T-helper 17 cell (primary cell): ENCODE measurements at places on chromosomes 3 and 15.
A peak's percentile ranks its signal among the peaks of the same experiment; 100 is the strongest.

DNA sequence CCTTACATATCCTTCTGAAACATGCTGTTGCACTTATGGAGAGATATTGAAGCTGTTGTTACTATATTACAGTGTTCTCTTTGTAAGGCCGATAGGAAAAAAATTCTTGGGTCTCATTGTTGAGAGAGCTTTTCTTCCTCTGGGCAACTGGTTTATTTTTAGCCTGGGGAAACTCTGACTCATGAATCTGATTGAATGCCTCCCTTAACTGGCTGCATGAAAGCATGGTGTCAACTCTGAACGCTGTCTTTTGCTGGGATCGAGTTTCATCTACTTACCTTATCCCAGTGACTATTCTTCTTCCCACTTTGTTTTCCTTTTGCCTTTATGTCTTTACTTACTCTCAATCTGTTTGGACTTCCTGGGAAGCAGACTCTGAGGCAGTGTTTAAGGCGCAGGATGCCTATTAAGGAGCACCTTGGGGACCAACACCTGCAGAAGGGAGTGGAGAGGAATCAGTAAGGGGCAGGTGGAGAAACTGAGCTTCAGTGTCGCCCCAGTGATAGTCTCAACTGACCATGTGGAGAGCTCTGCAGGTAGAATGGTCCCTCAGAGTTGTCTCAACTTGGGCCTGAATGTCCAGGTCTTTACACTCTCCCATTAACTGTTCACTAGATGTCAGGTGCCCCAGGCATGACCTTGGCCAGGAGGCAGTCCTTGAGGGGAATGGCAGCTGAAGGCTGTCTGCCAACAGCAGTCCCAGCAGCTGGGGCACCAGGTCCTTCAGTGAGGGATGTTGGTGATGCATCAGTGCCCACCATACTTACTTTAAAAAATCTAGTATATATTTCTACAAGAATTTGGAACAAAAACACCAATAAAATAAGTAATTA lies 88.9 kb upstream of the CCNL1 start:
- DNase-seq = no peak

DNA sequence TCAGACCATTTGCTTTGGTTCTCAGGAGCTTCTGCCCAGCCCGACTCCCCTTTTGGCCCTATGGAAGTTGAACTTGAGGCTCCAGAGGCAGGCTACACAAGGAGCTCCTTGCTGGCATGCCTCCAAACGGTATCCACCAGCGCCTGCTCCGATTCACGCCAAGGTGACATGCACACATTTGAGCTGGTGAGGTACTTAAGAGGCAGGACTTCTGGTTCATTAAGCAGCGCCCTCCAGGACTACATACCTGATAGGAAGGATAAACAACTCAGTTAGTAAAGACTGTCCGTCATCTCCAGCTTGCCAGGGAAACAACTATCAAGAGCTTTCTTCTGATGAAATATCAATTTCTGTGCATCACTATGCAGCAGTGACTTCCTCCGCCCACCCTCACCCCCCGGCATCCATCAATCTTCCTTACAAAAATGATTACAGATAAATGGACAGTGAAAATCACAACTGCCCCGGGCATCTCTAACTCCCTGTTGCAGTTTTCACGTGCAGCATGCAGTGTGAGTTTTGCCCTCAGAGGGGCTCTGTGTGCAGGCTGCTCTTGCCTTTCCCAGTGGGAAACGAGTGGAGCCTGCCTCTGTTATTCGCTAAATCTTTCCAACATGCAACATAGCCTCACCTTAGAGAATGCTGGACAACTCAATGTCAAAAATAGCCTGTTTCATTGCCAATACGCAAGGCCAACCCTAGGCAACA lies 122.9 kb downstream of the ARRDC4 start:
- no peak for DNase-seq

DNA sequence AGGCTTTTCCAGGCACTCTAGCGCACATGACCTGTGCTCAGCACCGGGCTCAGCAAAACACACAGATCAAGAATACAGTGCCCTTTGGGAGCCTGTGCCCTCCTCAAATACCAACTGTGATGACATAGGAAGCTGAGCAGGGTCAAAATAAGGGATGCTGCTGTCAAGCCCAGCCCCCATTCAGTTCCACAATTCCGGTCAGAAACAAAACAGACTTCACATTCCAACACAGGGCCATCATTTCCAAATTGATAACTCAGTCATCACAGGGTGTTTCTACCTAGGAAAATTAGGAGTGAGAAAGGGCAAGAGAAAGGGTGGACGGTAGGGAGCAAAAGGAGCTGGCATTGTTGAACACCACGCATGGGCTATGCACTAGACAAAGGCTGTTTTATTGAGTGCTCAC lies 158.4 kb upstream of the CCDC54 start:
- no peak for DNase-seq

DNA sequence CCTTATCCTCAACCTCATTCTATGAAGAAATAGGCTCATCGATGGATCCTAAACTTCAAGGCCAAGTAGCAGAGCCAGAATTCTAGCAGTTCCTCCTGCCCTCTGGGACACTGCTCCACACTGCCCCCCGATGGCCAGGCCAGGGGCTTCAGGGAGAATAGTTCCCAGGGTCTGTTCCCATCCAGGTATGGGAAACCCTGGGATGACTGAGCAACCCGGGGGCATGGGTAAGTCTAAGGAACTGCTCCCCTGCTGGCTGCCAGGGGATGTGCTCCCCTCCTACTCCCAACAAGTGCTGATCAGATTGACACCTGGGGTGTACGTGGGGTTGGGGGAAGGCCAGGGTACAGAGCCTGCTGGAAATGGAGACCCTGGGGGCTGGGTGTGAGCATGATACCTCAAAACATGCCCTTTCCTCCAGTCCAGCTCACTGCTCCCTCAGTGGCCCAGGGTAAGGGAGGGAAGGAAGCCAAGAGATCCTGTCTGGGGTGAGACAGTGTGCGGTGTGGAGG lies 7.6 kb downstream of the ULK3 start:
- peak; percentile 25 for DNase-seq

GRCh38 chr3:14334136-14334535 lies 68.3 kb upstream of the SLC6A6 start:
- no peak for DNase-seq

DNA sequence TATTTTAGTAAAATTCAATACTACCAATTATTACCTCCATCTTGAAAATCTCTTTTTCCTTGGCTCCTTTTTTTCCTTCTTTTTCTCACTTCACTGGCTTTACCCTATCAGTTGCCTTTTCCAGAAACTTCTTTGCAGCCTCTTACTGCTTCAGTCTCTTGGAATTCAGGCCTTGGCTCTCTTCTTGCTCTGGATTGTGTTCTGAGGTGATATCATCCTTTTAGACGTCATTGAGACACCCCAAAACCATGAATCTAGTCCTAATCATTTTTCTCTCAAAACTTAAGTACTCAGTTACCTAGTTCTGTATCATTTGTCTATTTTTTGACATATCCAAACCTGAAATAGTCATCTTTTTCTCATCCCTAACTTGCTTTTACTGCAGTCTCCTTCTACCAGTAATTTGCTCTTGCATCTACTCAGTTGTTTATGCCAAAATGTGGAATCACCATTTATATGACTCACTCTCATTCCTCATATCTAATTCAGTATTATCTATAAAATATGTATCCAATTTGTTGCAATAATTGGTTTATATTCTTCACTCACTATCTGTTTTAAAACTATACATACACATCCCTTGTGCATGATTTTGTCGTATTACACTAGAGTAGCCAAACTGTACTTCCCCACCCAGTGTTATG lies 703.2 kb upstream of the CCDC54 start:
- DNase-seq = no peak

DNA sequence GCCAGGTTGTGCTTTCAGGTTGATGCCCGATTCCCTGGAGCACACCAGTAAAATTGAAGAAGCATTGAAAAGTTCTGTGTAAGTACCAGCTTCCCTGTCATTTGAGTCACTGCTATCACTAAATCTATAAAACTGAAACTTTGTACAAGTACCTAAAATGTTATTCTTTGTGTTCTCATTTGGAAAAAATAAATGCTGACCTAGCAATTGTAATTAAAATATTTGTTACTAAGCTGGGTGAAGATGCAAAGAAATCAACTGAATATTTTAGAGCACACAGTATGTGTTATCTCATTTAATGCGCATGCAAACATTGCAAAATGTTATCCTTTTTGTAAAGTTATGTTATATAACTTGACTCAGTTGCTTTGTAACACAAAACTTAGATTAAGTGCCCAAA lies 733.7 kb downstream of the TBL1XR1 start:
- no peak for DNase-seq

- no peak for DNase-seq
Observed at GRCh38 chr3:53491276-53491675, 3.1 kb upstream of the CACNA1D start.

- no peak for DNase-seq
Observed at GRCh38 chr3:27454914-27455313, 29.3 kb downstream of the SLC4A7 start.

- DNase-seq = no peak
Observed at GRCh38 chr15:80693682-80694610, 1.2 kb upstream of the ABHD17C start.

GRCh38 chr3:167913219-167913835 lies 177.8 kb downstream of the SERPINI1 start:
- DNase-seq = no peak

DNA sequence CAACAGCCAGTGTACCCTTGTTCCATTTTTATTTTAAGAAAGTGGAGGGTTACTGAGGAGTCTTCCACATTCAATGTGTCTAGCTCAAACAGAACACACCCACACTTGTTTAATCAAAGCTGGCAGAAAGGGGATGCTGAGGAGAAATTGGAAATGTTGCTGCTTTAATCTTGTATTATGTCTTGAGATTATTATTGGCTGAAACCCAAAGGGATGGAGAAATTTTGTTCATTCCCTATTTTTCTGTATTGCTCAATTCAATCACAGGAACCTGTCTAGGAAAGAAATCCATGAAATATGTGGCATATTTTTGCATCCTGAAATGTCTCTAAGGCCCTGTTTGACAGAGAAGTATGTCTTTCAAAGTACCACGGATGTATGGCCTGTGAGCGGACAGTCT lies 238.0 kb downstream of the MYRIP start:
- no peak for DNase-seq

DNA sequence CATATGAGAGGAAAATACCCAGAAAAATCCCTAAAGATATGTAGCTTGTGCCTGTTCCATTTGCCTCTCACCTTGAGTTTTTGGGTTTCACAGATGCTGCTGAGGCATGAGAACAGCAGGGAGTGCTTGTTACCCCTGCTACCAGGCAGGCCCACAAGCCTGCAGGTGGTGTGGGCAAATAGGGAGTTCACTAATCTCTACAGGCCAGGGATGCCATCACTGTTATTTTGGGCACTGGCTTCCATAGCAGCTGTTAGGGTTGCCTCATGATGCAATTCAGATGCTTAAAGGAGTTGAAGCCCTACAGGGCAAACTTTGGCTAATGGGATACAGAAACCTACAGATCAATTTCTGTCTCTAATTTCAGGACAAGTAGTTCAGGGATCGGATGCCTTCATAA lies 873.5 kb downstream of the OTOL1 start:
- DNase-seq = no peak

DNA sequence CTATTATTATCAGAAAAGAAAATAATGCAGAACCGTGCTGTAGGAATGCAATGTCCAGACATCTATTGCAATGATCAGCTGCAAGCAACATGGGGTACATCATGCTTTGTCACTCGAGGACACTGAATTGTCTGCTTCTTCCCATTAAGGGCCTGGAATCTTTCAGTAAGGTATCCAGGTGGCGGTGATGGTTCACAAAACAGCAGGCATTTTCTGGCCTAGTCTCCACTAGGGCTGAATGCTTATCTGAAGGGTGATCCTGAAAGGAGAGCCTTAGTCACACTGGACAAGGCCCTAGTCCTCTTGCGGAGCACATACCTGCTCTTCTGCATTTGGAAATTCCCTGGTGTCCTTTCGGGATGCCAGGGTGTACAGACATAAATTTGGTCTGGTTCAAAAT lies 21.2 kb downstream of the ITPR1 start:
- DNase-seq = no peak

DNA sequence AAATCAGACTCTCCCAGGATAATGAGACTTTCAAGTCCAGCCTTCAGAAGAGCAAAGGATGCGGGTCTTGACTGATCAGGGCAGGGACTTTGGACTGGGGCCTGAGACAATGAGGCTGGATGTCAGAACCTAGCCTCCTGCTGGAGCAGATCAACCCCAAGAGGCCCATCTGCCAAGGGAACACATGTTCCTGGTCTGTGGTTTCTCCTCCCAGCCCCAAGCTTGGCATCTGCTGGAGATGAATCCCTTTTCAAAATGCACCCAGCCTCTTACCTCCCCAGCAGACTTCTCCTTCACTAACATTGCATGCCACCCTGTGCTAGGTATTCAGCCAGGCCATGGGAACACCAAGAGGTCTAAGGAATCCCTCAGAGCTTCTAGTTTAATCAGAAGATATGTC lies 43.7 kb upstream of the MFGE8 start:
- DNase-seq = no peak

DNA sequence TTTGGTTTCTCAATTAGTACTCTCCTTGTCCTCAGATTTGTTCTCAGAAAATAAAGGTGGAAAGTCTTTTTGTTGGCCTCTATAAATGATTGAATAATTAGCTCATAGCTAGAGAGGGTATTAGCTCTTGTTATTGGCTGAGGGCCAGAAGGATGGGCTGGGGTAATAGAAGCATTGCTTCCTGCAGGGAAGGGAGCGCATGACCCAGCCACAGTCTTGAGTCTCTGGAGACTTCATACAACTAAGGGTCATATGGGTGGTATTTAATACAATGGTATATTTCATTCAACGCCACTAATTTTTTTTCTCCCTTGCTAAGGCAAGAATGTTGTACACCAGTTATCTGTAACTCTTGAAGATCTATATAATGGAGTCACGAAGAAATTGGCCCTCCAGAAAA lies 8.4 kb downstream of the DNAJA4 start:
- no peak for DNase-seq

DNA sequence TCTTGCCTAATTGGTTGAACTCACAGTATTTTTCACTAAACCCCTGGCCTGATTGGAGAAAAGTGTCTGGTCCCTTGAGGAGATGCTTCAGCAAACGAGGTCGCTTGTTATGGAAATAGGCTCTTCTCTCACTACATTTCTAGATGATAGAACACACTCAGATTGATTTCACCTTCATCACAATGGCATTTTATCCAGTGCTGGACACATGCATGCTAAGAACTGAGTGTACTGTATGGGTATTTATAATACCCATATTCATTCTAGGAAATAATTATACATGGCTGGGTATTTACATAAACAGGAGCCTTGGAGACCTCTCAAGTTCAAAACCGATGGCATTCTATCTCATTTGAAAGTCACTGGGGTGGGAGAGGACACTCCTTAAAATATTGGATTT lies 444.9 kb downstream of the LPP start:
- no peak for DNase-seq

GRCh38 chr3:24881239-24881638 lies 386.6 kb upstream of the THRB start:
- no peak for DNase-seq

- DNase-seq = no peak
Observed at GRCh38 chr3:98445949-98446406, 17.0 kb upstream of the OR5K1 start.

DNA sequence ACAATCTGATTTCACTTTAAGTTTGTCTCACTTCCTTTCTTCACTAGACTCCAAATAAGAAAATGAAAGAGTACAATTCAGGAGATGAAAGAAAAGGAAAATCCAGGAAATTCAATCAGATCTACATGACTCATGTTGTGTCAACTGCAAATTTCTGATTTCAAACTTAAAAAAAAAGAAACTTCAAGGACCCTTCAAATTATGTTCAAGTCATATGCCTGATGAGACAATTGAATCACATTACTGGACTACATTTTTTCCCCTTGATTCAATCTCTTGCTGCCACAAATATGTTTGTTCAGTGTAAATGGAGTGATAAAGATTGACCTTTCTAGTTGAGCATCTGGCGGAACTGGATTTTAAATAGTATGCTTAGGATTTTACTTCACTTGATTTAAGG lies 37.4 kb downstream of the FRMD5 start:
- no peak for DNase-seq
